ENCODE measurements at places on chromosomes 7 and 10. TPM values are rescaled to one million over a fixed set of nuclear protein-coding genes. Genes with fewer than 3 reads are reported as not detected.

DNA sequence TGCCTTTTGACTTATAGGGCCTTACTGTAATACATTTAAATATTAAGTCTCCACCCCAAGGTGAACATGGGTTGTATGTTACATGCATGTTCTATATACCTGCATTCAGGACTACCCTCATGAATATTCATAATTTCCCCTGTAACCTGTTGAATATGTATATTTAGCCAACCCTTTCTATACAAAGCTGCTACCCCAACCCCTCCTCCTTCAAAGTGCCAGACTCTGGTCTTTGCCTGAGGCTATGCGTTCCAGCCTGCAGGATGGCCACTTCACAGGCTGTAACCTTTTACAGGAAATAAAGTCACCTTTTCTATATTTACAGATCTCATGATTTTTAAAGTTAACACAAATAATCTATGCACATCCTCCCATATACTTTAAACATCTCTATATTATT lies 10.1 kb upstream of the UNC5B start:
- no peak for DNase-seq

DNA sequence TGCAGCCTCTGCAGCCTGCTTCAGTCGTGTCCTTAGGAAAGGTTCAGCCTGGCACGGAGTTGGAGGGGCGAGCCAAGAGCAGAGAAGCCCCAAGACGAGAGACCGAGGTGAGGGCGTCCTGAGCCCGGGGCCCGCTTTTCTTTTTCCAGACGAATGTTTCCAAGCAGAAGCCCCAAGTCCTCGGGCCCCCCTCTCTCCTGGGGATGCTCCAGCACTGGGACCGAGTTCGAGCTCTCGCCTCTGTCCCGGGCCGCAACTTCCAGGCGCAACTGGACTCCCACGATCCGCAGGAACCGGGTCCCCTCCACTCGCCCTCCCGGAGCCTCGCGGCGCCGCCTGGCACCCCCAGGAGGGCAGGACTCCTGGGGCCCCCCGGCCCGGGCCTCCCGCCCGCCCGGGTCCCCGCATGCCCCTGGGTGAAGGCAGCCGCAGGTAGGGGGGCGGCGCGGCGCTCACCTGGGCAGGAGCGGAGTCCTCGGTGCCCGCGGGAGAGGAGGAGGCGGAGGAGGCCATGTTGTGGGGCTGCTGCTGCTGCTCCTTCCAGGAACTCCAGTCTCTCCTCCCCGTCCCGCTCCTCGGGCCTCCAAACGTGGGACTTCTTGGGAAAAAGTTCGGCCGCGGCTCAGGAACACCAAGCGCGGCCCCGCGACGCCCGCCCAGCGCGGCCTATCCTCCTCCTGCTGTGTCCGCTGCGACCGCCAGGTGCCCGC lies 45.3 kb upstream of the CDK1 start:
- DNase-seq = peak; percentile 33

DNA sequence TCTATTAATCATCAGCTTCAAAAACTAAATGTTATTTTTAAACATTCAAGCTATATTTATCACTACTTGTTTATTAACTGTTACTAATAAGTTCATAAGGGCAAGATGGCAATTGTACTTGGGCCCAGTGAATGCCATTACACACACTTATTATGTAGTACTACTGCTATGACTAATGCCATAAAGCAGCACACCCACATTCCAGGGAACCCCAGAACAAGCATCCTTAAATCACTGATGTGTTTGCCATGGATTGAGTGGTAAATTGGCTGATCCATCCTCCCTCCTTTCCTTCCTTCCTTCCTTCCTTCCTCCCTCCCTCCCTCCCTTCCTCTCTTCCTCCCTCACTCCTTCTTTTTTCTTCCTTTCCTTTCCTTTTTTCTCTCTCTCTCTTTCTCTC lies 37.4 kb upstream of the RSU1 start:
- no peak for DNase-seq

DNA sequence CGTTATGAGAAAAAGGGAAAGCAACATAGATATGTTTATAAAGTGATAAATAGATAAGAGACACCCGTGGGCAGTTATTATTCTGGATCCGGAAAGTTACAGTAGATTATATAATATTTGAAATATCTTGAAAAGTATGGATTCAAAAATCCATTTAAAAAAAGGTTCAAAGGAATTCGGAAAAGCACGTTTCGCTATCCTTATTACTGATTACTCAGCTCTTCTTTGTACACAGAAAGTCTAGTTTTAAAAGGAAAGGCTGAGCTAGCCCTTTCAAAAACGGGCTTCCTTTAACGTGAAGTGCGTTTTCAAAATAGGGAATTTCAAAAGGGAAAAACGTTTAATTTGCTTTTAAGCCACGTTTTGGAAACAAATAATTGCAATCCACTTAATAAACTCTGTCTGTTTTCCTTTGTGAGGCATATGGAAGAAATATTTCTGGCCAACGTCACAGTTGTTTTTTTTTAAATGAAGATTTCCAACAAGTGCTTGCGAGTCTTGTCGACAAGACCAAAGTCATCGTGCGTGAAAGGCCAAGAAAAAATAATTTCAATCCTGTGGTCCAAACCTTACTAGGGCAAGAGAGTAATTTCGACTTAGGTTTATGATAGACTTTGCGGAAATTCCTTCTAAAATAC lies 2.2 kb upstream of the SKIDA1 start:
- DNase-seq = no peak

DNA sequence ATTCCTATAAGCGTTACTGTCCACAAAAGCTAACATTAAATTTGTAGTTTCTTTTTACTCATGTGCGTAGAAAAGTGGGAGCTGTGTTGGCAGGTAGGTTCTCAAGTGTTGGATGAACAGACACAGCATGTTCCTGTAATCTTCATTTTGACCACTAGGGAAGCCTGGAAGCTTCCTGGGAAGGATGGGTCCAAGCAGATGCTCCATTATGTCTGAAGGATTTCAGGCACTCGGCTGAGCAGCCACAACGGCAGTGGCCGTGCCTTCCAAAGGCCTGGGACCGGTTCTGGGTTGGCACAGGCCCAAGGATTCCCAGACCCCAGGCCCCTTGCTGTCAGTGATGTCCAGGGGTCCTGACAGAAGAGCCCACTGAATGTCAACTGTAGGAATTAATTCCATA lies 386.3 kb downstream of the TNS3 start:
- DNase-seq = no peak

DNA sequence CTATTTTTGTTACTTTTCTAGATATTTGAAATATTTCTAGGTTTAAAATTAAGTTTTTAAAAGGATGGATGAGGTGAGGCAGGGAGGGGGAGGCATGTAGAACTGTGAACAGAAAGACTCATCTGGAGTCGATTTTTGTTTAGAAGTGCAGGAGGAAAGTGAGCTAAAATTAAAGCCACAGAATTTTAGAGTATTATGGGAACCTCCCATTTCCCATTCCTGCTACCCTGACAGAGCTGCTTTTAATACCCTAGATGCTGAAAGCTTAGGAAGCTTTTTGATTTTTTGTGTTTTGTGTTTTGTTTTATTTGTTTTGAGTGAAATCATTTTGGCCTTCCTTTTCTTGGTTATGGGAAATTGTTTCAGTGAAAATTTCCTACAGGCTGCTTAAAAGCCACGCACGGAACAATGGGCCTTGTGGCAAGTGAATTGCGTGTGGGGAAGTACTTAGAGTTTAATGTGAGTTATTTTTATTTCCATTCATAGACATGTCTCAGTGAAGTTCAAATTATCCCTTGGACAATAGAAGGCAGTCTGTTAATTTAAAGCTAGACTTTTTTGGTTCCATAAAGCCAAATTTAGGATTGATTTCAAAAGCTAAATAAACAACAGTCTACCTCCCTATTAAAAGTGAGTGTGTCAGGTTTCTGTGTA lies 102.0 kb upstream of the HDAC9 start:
- DNase-seq = no peak

DNA sequence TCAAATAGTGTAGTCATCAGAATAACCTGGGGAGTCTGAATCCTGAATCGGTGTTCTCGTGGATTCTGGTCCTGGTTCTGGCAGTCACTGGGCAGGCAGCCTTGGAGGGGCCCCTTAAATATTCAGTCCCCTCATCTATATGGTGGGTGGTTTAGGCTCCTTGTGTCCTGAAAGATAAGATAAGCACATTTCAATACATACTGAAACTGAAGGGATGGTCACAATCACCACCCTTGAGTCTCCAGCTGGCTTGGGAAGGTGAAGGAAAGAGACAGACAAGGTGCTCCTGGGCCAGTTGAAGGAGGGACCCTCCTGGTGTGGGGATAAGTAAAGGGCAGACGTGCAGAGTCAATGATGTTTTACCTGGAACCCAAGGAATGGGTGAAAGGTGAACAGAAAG lies 146.7 kb downstream of the CXCL12 start:
- no peak for DNase-seq

- DNase-seq = no peak
These were observed 123.1 kb downstream of the CCNY start for GRCh38 chr10:35459449-35459847.

DNA sequence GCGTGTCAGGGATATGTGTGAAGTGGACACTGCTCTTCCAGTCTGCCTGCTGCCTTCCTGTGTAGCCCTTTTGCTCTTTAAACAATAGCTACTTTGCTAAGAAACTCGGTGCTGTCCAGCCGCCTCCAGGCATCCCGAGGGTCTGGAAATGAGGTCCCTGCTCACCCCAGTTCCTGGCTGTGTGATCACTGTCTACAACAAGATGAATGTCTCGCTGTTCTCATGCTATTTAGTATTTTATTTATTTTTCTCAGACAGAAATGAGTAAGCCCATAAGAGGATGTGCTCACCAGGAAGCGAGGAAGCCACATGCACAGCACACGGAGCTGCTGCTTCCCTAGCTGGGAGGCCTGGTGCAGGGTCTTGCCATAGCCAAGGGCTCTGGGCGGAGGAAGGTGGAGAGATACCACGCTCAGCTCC lies 167.0 kb upstream of the PITRM1 start:
- no peak for DNase-seq

GRCh38 chr10:59688921-59689351 lies 20.7 kb downstream of the SLC16A9 start:
- DNase-seq = no peak

GRCh38 chr10:62778125-62778524 lies 26.4 kb upstream of the ADO start:
- no peak for DNase-seq

- DNase-seq = no peak
These were observed 39.3 kb downstream of the SPDYE5 start for GRCh38 chr7:75531359-75531821.

DNA sequence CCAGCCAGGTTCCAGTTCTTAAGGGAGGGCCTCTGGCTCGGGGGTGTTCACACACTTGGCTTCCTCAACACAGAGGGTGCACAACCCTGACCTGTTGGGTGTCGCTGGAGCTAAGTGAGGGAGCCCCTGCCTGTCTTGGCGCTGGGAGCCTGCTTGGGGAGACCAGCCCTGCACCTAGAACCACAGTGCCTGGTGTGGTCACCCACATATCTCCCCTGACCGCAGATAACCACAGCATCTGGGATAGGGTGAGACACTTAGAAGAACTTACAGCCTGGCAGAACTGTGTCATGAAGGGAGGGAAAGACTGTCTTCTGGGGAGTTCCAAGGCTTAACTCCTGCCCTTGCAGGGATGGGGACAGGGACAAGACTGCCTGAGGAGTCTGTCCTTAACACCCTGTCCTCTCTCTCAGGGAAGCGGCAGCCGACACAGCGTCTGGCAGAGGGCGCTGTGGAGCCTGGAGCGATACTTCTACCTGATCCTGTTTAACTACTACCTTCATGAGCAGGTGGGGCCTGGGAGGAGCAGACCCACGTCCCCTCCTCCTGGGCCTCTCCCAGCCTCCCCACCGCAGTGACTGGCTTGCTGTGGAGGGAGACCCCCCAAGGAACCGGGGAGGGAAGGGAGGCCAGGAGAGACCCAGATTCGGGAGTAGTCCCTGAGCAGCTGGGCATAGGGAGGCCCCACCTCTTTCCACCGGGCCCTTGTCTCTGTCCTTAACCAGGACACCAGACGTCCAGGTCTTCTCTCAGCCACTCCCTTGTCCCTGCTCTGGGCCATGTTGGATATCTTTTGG lies 59.0 kb downstream of the PALD1 start:
- DNase-seq = peak; percentile 15

DNA sequence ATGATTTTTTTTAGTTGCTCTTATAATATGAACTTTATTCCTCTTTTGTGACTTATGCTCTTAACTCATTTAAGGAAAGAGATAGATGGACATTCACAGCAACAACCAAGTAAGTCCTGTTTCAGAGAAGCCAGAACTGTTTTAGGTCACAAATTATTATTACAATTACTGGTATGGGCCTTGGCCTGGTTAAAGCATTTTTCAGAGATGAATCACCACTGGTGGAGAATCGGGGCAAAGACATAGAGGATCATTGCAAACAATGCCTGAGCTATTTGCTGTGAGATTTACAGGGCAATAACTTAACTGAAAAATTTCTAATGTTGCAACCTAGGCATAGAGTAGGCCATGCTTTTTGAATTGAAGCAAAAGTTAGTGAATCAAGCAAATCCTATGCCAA lies 138.0 kb upstream of the YAE1 start:
- DNase-seq = no peak

GRCh38 chr7:152699079-152699478 lies 23.1 kb upstream of the XRCC2 start:
- no peak for DNase-seq

GRCh38 chr7:134789967-134790685 lies 10.7 kb downstream of the CALD1 start:
- DNase-seq = no peak

The FOXP2 gene
- total RNA-seq = not detected

The NRP1 gene
- 4.5 TPM for total RNA-seq

The HTR5A gene
- not detected for total RNA-seq

The SLC26A5 gene
- total RNA-seq = not detected

The SPDYE11 gene
- total RNA-seq = not detected

The HMX2 gene
- total RNA-seq = not detected

The TRIM50 gene
- total RNA-seq = not detected

The STAG3 gene
- 5.8 TPM for total RNA-seq

The TLL2 gene
- total RNA-seq = not detected
